Inflammatory macrophage treated with lipopolysaccharide for 4 hours (primary cell): ENCODE measurements at places on chromosomes 12 and 14.

DNA sequence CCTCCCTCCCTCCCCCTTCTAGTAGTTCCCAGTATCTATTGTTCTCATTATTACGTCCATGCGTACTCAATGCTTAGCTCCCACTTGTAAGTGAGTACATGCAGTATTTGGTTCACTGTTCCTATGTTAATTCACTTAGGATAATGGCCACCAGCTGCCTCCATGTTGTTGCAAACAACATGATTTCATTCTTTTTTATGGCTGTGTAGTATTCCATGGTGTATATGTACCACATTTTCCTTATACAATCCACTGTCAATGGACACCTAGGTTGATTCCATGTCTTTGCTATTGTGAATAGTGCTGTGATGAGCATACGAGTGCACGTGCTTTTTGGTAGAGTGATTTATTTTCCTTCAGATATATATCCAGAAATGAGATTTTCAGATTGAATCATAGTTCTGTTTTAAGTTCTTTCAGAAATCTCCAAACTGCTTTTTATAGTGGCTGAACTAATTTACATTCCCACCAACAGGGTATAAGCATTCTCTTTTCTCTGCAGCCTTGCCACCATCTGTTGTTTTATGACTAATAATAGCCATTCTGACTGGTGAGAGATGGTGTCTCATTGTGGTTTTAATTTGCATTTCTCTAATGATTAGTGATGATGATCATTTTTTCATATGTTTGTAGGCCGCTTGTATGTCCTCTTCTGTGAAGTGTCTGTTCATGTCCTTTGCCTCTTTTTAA, 17.9 kb upstream of the CLEC7A start:
- no peak for DNase-seq

DNA sequence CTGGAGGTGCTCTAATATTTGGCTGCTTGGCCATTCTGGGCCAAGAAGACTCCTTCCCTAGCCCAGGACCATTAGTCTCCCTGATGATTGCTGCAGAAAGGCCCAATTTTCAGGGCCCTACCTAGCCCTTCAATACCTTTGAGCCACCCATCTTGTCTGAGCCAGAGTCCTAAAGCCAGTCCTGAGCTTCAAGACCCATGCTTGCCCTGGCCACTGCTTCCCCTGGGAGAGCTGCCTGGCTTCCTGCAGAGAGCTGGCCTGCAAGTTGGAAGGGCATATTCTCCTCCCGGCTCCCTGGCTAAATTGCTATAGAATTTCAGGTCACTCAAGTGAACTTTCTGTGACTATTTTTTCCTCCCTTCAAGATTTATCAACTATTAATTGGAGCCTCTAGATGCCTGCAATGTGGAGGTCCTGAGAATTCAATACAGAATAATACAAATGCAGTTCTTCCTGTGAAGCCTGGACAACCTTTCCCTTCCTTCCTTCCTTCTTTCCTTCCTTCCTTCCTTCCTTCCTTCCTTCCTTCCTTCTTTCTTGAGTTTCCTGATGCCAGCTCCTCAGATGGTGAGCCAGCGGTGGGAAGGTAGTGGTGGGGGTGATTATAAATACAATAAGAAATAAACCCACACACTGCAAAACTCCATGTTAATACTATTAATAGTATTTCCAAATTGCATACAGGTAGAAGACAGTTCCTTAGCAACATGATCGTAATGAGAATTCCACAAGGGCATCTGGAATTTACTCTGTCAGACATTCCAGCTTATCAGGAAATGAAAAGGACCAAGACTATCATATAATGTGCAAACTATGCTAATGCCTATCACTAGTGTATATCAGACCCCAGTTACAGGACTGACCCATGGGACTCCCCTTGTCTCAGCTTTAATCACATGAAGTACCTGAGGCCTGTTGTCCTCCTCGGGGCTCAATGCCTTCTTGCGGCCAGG, 108.1 kb downstream of the ZFP36L1 start:
- DNase-seq: no peak

DNA sequence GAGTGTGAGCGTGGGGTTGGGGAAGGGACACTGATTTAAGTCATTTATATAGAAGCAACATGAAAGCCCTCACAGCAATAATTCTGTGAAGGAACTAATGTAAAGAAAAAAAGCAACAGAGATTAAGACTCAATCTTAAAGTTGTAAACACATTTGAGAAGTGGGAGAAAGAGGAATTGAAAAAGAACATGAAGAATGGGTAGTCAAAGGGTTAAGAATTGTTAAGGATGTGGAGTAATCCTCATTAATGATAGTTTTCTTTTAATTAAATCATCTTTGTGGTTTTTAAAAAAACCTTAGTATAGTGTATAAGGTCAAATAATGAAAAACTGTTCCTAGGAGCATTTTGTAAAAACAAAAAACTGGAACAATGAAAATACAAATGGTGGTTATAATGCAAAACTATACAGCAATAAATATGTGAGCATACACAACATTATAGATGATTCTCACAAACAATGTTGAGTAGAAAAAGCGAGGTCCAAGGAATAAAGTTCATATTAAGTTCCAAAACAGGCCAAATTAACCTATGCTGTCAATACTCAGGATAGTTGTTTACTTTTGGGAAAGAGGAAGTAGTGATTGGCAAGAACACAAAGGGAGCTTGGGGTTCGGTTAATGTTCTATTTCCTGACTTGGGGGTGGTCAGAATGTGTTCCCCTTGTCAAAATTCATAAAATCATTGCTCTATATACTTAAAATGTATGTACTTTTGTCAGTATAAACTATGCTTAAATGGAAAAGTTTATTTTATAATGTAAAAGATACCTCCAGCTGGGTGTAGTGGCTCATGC, 120.4 kb upstream of the ATF7IP start:
- DNase-seq: no peak

DNA sequence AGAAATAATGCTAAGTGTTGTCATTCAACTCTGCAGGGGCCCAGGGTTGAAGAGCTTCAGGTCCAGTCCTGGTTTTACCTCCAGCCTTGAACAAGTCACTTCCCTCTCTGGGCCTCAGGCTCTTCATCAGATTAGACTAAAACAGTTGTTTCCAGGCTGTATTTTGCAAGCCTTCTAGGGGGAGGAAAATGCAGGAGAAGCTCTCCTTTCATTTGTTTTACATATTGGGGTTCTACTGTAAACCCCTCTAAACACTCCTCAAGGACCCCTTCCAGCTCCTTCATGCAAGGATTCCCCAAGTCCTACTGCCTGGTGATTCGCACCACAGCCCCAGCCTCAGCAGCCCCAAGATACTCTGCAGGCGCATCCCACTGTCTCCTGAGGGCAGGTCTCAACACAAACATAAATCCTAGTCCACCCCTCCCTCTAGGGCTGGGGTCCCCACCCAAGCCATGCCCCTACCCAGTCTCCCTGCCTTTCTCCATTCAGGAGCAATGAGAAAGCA, 2.7 kb downstream of the SDR9C7 start:
- DNase-seq: peak; percentile 70

DNA sequence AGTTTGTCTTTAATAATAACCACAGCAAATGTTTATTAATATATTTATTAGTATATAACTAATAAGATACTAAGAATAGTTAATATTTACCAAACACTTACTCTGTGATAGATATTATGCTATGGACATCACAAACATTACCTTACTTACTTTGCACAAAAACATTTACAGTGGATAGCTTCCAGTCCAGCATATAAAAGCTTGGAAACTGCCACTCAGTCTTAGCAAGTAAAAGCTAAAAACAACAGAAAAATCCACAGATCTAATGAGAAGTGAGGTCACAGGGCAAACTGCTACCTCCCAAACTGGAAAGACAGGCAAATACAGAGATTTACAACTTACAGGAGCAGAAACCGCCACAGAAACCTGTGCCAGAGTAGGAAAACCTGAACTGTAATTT, 99.8 kb downstream of the METTL25 start:
- DNase-seq: no peak

GRCh38 chr12:78671295-78671694, 193.3 kb upstream of the SYT1 start:
- no peak for DNase-seq

- DNase-seq: peak; percentile 49
Measured at GRCh38 chr14:78448164-78449094, 278.3 kb downstream of the NRXN3 start.

GRCh38 chr14:70073924-70074566, 114.7 kb downstream of the SLC8A3 start:
- DNase-seq: peak; percentile 73

DNA sequence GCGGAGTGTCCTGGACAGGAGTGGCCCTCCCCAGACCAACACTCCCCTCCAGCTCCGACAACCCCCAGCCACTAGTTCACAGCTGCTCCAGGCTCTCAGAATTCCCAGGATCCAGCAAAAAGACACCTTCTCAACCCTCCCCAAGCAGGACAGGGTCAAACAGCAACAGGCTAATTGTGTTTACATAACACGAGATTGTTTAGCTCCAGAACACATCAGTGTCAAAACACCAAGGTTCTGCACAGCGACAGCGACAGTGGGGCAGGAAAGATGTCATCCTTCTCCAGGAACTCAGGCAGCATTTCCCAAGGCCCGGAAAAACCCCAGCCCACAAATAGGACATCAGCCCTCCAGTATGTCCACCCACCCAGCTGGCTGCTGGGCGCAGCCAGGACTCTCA, 16.5 kb downstream of the ITPK1 start:
- no peak for DNase-seq

DNA sequence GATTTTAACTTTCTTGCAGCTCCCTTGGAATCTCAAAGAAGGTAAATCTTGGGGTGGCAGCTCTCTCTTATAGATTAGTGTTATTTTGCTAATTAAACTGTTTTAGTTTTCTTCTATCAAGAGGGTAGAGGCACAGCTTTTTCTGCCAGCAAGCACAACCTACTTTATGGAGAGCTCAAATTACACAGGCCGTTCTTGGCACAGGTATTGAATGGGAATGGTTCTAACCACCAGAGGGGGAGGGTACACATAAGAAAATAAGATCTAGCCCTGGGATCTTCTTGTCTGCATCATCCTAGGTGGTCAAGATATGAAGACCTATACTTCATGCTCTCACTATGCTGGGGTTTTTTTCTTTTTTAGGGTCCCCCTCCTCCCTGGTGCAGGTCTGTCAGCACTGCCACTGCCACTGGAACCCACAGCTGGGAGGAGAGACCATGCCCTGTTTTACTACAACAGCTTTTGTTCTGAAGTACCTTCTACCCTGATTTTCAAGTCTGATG, 48.6 kb upstream of the STAC3 start:
- DNase-seq: no peak

DNA sequence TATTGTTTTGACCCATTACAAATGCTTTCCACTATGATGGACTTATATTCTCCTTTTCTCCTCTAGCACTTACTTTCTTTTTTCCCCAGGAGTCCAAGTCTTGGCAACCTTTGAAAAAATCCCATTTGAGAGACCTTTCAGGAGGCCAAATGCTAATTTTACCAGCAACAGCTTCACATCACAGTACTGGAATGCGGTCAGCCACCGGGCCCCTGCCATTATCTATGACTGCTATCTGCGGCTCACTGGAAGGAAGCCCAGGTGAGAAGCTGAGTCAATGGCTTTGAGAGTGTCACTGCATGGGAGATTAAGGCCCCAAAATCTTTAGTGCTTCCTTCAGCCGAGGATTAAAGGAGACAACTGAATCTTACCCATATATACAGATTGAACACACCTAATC, 64.2 kb downstream of the ERGIC2 start:
- DNase-seq: no peak

DNA sequence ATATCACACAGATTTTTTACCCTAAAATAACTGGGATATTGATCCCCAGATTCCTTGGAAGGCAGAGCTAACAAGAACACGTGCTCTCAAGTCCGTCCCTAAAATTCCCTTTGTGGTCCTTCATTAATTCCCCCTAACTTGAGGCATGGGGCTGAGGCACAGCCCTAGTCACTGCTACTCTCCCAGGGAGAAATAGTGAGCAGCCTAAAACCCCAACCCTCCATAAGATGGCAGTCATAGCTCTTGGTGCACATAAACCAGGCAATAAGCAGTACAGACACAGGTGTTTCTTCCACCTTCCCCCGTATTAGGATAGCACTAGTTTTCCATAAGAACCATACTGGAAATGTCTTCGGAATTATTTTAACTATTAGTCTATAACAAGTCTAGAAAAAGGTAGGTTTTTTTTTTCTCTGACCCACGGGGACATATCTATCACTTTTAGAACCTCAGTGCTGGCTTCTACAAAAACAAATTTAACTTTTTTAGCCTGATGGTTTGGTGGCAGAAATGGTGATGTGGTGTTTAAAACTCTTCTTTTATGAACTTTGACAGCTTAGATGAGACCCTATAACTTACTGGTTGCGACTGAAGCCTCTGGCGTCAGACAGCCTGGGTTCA, 3.1 kb upstream of the ARHGEF40 start:
- peak; percentile 20 for DNase-seq

DNA sequence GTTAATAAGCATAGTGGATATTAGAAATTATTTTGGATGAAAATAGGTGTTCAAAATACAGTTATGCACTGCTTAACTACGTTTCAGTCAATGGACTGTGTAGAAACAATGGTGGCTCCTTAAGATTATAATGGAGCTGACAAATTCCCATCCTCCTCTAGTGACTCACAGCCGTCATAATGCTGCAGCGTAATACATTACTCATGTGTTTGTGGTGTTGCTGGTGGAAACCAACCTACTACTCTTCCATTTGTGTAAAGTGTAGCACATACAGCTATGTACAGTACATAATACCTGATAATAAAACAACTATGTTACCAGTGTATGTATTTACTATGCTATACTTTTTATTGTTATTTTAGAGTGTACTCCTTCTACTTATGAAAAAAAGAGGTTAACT, 111.2 kb upstream of the TMCC3 start:
- DNase-seq: peak; percentile 84

- no peak for DNase-seq
Measured at GRCh38 chr14:102212356-102212755, 72.7 kb downstream of the WDR20 start.

DNA sequence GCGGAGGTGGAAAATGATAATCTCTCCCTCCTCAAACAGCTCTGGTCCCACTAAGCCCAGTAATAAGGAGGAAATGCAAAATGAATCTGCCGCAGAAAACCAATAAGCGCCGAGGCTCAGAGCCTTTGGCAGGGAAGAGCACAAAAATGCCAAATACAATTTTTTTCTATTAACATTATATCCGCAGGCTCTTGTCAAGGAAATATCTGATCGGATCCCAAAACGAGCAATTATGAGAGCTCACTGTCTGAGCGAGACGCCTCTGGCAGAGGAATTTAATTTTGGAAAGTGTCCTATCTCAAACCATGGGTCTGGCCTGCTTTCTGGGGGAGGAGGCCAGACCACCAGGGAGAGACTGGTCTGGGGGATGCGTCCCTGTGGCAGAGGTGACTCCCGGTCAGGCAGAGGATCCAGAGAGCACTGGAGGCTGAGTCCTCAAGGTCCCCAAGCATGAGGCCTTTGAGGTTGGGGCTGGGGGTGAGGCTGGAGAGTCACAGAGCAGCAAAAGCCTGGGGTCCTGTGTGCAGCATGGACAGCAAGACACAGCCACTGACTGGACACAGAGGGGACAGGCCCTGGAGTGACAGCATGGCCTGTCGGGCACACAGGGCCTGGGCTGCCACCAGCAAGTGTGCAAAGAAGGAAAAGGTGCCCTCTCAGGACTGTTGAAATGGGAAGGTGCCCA, 342.8 kb upstream of the SFSWAP start:
- no peak for DNase-seq

GRCh38 chr14:75262641-75263040, 16.0 kb upstream of the FOS start:
- DNase-seq: no peak

GRCh38 chr12:92597997-92598396, 104.8 kb upstream of the PLEKHG7 start:
- DNase-seq: peak; percentile 88

- DNase-seq: no peak
Measured at GRCh38 chr14:47422191-47422590, 253.2 kb downstream of the MDGA2 start.

GRCh38 chr12:93025145-93026103, 96.3 kb upstream of the EEA1 start:
- DNase-seq: peak; percentile 52
